ENCODE measurements at places on chromosomes 5 and 9. TPM values are rescaled to one million over a fixed set of nuclear protein-coding genes. Genes with fewer than 3 reads are reported as not detected.

TMEFF1 gene
- 111 TPM for total RNA-seq

SH3TC2 gene
- total RNA-seq = 0.27 TPM

GALNT12 gene
- total RNA-seq = 22.1 TPM

DNA sequence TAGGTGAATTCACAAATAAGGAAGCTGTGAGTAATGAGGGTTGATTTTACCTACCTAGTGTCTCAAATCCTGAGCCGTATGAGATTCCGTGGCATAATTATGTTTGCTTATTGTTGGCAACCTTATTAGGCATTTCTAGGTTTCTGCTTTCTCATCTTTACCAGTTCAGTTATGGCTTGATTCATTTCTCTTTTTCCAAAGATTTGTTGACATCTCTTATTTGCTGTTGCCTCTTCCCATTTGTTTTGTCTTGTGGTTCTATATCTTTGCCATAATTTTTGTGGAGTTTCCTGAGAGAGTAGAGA, 470 bp downstream of the IL31RA start:
- H3K4me3 ChIP-seq = no peak overlapping the region
- no peaks in the 10 kb centered on the region for H3K36me3 ChIP-seq
- no peaks in the 10 kb centered on the region for H3K27me3 ChIP-seq
- no peak overlapping the region for H3K27ac ChIP-seq

GRCh38 chr5:121029536-121030245, 565.6 kb downstream of the PRR16 start:
- H3K4me1 ChIP-seq = no peaks in the 10 kb centered on the region
- H3K36me3 ChIP-seq = no peaks in the 10 kb centered on the region
- no peak overlapping the region for H3K4me3 ChIP-seq
- DNase-seq = no peak
- no peak overlapping the region for H3K27ac ChIP-seq

GRCh38 chr5:95817430-95817829, 5.1 kb downstream of the GLRX start:
- peaks cover 50% of the 10 kb centered on the region for H3K36me3 ChIP-seq
- H3K4me1 ChIP-seq = peaks cover 5% of the 10 kb centered on the region
- H3K27ac ChIP-seq = no peak overlapping the region
- no peak for DNase-seq

- no peaks in the 10 kb centered on the region for H3K36me3 ChIP-seq
- H3K4me3 ChIP-seq = peak overlapping the region; percentile 75
- no peak overlapping the region for H3K27ac ChIP-seq
- H3K27me3 ChIP-seq = no peaks in the 10 kb centered on the region
- no peak for DNase-seq
- peaks cover 9% of the 10 kb centered on the region for H3K4me1 ChIP-seq
These were observed 1.2 kb downstream of the TEK start for GRCh38 chr9:27110181-27110580.
